ENCODE measurements at places on chromosomes 4 and X. TPM values are rescaled to one million over a fixed set of nuclear protein-coding genes. Genes with fewer than 3 reads are reported as not detected.

The GATA1 gene
- polyA plus RNA-seq = 2.1 TPM

The HTRA3 gene
- 8.6 TPM for polyA plus RNA-seq

The PAK3 gene
- 0.82 TPM for polyA plus RNA-seq

The FAM47E gene
- 5.7 TPM for polyA plus RNA-seq

GRCh38 chrX:149682956-149683947 is 28.6 kb upstream of the MAGEA11 start:
- DNase-seq = no peak

GRCh38 chr4:114677346-114677979 is 78.9 kb downstream of the UGT8 start:
- DNase-seq = no peak

DNA sequence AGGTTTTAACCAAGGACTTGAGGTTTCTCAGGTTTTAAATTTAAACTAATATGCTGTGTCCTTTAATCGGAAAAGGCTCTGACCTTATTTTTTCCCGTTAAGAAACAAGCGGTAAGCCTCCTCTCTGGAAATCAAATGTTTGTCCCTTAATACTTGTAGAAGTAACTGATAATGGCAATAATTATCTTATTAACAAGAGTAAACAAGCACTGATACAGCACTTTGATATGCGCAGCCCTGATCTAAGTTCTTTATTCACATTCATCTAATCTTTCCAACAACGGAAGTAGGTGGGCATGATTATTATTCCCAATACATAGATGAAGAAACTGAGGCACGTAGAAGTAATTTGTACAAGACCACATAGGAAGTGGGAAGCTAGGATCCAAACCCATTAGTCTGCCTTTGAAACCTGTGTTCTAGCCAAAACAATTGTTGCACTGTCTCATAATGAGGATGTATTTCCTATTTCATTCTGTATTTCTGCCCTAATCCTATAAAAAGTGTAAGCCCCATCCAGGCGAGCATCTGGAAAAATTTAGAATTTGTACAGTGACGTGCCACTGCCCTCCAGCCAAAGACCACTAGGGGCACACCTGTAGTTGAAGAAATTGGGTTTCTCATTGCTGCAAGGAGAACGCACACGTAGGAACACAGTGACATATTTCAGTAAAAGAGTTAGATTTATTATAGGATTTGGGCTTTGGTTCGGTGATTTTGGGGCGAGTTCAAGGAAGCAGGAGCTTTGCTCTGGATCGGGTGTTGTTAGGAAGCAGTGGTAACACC is 606 bp downstream of the CXorf58 start:
- no peak for DNase-seq

- DNase-seq = no peak
Observed at GRCh38 chr4:88158038-88158488, 376 bp downstream of the ABCG2 start.

DNA sequence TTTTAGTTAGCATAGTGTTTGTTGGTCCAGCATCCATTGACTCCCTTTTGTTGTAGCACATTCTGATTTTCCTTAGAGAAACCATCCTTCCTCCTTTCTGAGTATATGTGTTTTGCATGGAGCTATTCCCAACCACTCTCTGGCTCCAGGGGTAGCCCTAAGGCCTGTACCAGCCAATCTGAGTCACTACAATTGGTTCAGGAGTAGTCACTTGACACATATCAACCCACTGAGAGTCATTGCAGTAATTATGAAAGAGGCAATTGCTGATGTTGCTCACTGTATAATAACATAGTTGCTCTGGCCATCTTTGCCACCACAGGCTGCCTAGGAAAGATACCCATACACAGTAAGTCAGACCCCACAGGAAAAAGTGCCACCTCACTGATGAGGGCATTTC is 71.2 kb upstream of the GRID2 start:
- no peak for DNase-seq

DNA sequence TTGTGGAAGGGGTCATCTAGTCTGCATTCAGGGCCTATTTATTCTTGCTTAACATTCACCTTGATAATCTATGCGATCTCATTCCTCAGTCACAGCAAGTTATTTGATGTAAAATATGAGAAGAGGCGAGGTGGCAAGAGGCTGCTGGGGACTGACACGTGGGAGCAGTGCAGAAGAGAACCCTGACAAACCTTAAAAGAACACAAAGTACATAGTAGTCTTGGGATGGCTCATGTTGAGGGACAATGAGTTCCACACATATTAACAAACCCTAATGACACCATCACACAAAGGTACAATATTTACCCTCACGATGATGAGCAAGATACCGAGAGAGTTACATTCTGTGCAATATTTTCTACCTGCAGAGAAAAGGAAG is 57.5 kb downstream of the MAML3 start:
- DNase-seq = no peak

DNA sequence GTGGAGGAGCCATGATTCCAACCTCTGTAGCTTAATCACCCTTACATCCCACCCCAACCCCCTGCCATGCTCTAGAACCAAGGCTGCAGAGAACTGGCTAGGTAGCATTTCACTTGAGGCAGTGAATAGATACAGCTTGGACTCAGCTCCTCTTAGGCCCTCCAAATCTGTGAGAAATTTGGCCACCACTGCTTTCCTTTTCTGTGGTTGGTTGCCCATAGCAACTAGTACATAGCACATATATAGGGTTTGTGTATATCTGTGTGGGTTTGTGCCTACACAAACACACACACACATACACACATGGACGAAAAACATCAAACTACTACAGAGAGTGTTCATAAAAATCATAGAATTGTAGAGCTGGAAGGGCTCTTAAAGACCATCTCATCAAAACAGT is 52.0 kb upstream of the CCDC160 start:
- DNase-seq = no peak

DNA sequence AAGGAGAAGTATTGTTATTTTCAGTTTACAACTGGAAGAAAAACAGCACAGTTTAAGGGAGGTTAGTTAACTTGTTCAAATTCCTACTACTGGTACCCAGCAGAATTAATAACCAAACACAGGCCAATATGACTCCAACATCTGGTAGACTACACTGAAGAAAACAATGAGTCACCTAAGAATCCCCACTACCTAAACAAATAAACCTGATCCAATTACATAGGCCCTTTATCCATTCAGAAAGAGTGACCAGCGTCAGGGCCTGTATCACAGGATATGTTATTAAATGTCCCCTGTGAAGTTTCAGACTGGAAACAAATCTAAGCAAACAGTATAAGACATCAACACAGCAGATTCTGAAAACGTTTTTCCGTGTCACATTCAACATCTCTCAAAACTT is 492.5 kb upstream of the INTU start:
- DNase-seq = no peak

- no peak for DNase-seq
Observed at GRCh38 chr4:3007724-3008123, 44.4 kb downstream of the GRK4 start.

DNA sequence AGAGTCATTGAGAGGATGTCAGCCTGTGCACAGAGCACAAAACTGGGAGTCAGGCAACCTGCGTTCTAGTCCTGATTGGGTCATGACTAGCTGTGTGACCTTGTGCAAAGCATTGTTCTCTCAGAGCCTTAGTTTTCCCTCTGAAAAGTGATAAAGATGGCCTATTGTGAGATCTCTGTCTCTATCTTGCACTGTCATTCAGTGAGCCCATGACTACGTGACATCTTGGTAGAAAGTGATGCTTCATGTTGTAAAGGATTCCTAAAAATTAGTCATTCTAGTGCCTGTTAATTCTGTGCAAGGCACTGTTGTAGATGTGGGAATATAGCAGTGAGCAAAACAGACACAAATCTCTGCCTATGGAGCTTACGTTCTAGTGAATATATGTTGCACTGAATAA is 2.5 kb downstream of the PGRMC1 start:
- no peak for DNase-seq
